ENCODE measurements at places on chromosomes 3 and 15.

DNA sequence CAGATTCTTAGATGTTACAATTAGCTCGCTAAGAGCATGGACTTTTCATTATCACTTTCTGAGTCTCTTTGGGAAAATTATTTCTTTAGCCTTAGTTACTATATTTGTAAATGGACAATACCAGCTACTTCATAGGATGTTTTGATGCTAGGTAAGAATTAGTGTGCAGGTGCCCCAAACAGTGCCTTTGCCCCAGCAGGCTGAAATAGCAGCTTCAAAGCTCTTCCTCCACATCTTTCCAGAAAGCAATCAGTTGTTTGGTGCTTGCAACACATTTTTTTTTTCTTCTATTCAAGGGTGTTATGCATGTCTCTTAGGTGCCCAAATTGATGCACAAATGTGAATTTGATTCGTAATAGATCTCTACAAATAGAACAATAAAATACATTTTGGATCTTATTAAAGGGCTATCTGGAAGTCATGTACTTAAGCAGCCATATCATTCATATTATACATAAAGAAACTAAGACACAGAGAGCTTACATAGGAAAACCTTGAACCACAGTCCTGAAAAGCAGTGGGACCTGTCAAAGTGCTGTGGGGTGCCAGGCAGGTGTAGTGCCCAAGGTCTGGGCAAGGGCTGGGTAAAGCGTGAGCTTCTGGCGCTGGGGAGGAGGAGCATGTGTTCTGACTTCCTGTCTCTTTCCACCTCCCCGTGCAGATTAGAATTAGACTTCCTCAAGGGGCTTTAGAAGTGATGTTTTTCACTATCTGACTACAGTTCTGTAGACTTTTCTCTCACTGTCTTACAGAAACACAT lies 62.9 kb downstream of the FNDC3B start:
- peak; percentile 30 for DNase-seq

- no peak for DNase-seq
Measured at GRCh38 chr3:430186-430585, 233.6 kb downstream of the CHL1 start.

DNA sequence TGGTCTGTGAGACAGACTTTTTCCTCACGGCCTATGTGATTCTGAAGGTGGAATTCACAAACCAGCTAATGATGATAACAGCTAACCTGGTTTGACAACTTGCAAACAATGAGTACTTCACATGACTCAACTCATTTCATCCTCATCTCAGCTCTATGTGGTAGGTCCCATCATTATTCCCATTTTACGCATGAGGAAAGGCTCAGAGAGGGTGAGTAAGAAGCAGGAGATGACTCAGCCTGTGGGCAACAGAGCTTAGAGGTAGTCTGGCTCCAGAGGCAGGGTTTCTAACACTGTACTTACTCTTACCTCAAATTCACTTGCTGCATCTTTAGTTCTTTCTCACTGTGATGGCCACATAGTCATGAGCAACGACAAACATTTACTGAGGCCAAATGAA lies 25.8 kb upstream of the PSMD6 start:
- DNase-seq, result no peak

GRCh38 chr3:194245975-194246561 lies 105.1 kb downstream of the CPN2 start:
- DNase-seq, result no peak

DNA sequence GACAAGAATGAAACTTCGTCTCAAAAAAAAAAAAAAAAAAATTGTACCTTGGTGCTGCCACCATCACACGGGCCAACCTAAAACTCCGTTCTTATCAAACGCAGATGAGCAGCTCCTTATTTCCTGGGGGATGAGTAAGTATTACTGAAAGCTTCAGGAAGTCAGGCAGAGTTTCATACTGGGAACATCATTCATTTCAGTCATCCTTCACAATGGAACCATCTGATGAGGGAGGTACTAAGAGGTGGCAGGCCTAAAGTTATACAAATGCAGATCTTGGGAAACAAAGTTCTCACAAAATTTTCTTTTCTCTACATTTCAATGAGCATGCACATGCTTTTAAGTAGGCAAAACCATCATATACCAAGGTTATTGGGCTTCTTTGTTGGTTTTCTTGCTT lies 636.0 kb upstream of the LMCD1 start:
- no peak for DNase-seq

DNA sequence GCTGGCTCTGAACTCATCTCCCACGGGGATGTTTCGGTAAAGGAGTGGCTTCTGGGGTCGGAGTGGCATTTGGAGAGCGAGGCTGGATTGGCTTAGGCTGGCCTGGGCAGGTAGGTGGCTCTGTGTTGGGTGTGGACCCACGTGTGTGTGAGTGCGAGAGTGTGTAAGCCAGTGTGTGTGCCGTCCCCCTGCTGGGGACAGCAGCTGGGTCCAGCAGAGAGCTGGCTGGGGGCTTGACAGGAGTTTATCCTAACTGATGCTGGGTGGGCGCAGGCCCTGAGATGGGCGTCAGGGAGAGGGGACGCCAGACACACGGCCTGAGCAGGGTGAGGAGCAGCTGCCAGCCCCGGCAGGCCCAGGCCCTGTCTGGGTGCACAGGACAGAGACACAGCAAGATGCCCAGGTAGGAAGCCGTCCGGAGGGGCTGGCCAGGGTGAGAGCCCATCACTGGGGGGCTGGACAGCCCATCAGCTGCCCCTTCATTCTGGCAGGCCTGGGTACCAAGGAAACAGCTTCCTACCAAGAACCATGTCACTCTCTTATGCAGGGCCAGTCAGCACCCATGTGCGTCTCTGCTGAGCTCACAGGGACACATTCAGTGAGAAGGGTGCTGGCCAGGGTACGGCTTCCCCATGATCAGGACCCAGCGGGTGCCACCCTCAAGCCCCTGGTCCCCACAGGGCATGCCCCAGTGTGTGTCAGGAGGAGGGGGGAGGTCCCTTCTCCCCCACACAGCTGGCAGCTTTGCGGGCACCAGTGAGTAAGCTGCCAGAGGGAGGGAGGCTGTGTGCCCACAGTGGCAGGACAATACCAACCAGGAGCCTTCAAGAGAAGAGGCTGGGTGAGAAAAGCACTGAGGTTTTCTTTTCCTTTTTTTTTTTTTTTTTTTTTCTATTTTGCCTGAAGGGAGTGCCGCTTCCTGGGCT lies 1.1 kb downstream of the PAK6 start:
- no peak for DNase-seq

Data from activated CD8-positive, alpha-beta memory T cell treated with anti-CD3 and anti-CD28 coated beads, Interleukin-2, amount 50 U/mL, for 4 hours (primary cell).